T-cell (primary cell): ENCODE measurements at places on chromosomes 3 and 15.

- H3K4me1 ChIP-seq, result no peaks in the 10 kb centered on the region
- H3K4me3 ChIP-seq, result no peak overlapping the region
- no peak overlapping the region for H3K27ac ChIP-seq
- no peak for DNase-seq
- peaks cover 2% of the 10 kb centered on the region for H3K36me3 ChIP-seq
- H3K27me3 ChIP-seq, result no peaks in the 10 kb centered on the region
These were observed 29.0 kb downstream of the GOLM2 start for GRCh38 chr15:44317423-44318058.

DNA sequence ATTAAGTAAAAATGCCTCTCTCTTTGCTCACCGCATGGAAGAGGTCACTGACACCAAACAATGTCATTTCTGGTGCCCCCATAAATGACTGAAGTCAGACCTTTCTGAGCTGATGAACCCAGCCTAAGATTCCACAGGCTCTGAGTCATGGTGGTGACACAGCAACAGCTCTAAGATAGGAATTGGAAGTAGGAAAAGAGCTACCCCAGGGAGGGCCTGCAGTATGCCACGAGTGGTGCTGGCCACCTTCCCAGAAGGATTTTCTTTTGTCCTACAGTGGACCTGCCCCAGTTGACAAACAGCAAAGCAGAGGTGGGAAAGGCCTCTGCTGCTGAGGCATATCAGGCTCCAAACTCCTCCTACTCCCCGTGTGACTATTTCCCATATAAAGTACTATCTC, 208.1 kb downstream of the MINAR1 start:
- no peak overlapping the region for H3K4me3 ChIP-seq
- no peak overlapping the region for H3K27ac ChIP-seq
- no peaks in the 10 kb centered on the region for H3K27me3 ChIP-seq
- no peak for DNase-seq
- no peaks in the 10 kb centered on the region for H3K36me3 ChIP-seq

GRCh38 chr15:100330629-100331215, 11.1 kb downstream of the ADAMTS17 start:
- H3K27me3 ChIP-seq, result no peaks in the 10 kb centered on the region
- no peaks in the 10 kb centered on the region for H3K36me3 ChIP-seq
- peaks cover 71% of the 10 kb centered on the region for H3K4me1 ChIP-seq
- H3K4me3 ChIP-seq, result peak overlapping the region; percentile 38
- peak overlapping the region; percentile 58 for H3K27ac ChIP-seq

- H3K27ac ChIP-seq, result no peak overlapping the region
- H3K27me3 ChIP-seq, result no peaks in the 10 kb centered on the region
- no peak overlapping the region for H3K4me3 ChIP-seq
- DNase-seq, result no peak
These were observed 156.7 kb downstream of the TMCO5A start for GRCh38 chr15:38091078-38091645.

DNA sequence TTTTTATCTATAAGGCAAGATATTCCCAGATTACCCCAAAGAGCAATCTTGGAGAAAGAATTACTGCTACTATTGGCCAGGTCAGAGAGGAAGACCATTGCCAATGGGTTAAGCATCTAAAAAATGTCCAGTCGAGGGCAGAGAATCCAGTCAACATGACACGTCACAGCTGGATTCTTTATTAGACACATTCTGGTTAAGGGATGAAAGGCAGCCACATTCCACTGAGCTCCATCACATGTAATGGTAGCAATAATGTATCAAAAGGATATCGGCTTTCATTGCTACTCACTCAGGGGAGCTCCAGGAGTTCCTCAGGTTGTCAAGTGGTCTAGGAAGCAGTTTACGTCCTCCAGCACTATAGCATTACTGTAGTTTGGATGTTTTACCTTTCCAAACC, 421.1 kb downstream of the PLOD2 start:
- no peaks in the 10 kb centered on the region for H3K27me3 ChIP-seq
- H3K4me1 ChIP-seq, result no peaks in the 10 kb centered on the region
- H3K4me3 ChIP-seq, result no peak overlapping the region
- DNase-seq, result no peak

- no peaks in the 10 kb centered on the region for H3K4me1 ChIP-seq
- no peak overlapping the region for H3K27ac ChIP-seq
These were observed 172.7 kb downstream of the WDR72 start for GRCh38 chr15:53586799-53587198.

- DNase-seq, result no peak
- no peaks in the 10 kb centered on the region for H3K4me1 ChIP-seq
- no peaks in the 10 kb centered on the region for H3K27me3 ChIP-seq
- H3K27ac ChIP-seq, result no peak overlapping the region
- no peak overlapping the region for H3K4me3 ChIP-seq
These were observed 80.5 kb upstream of the SETMAR start for GRCh38 chr3:4222574-4223175.

- peaks cover 22% of the 10 kb centered on the region for H3K27me3 ChIP-seq
- DNase-seq, result no peak
- peaks cover under 1% of the 10 kb centered on the region for H3K4me1 ChIP-seq
- H3K4me3 ChIP-seq, result no peak overlapping the region
- no peaks in the 10 kb centered on the region for H3K36me3 ChIP-seq
- no peak overlapping the region for H3K27ac ChIP-seq
These were observed 10.9 kb downstream of the KBTBD13 start for GRCh38 chr15:65087411-65087810.

GRCh38 chr3:116005404-116005803, 382.1 kb downstream of the GAP43 start:
- no peaks in the 10 kb centered on the region for H3K4me1 ChIP-seq
- H3K4me3 ChIP-seq, result no peak overlapping the region
- no peaks in the 10 kb centered on the region for H3K36me3 ChIP-seq
- no peak for DNase-seq
- H3K27me3 ChIP-seq, result no peaks in the 10 kb centered on the region

DNA sequence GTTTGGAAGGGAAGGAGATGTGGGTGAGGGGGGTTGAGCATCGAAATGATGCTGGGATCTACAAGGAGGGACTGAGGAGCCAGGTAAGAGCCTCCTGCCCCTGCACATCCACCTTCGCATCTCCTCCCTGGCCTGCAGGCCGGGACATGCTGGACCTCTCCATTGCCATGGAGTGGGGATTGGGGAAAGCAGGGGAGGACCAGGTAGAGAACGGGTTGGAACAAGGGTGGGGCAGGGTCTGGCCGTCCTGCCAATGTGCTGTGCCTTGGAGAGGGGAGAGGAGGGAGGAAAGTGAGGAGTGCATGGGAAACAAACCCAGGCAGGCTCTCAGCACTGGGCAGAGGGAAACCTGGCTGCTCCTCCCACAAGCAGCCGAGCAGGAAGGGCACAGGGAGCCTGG, 10.6 kb downstream of the PLA2G4B start:
- H3K4me1 ChIP-seq, result no peaks in the 10 kb centered on the region
- no peak overlapping the region for H3K27ac ChIP-seq
- H3K27me3 ChIP-seq, result no peaks in the 10 kb centered on the region
- H3K36me3 ChIP-seq, result peaks cover 43% of the 10 kb centered on the region
- DNase-seq, result no peak

- peak overlapping the region; percentile 62 for H3K27ac ChIP-seq
- H3K27me3 ChIP-seq, result peaks cover 3% of the 10 kb centered on the region
- peak overlapping the region; percentile 27 for H3K4me3 ChIP-seq
These were observed 95.7 kb downstream of the CPN2 start for GRCh38 chr3:194255252-194256039.

GRCh38 chr3:5568451-5568850, 380.9 kb downstream of the EDEM1 start:
- H3K27ac ChIP-seq, result no peak overlapping the region
- no peaks in the 10 kb centered on the region for H3K36me3 ChIP-seq
- H3K4me3 ChIP-seq, result no peak overlapping the region
- DNase-seq, result no peak

- no peaks in the 10 kb centered on the region for H3K27me3 ChIP-seq
- no peak overlapping the region for H3K27ac ChIP-seq
- H3K4me1 ChIP-seq, result peaks cover 34% of the 10 kb centered on the region
These were observed 71.0 kb downstream of the ATP2B2 start for GRCh38 chr3:10434144-10434937.

DNA sequence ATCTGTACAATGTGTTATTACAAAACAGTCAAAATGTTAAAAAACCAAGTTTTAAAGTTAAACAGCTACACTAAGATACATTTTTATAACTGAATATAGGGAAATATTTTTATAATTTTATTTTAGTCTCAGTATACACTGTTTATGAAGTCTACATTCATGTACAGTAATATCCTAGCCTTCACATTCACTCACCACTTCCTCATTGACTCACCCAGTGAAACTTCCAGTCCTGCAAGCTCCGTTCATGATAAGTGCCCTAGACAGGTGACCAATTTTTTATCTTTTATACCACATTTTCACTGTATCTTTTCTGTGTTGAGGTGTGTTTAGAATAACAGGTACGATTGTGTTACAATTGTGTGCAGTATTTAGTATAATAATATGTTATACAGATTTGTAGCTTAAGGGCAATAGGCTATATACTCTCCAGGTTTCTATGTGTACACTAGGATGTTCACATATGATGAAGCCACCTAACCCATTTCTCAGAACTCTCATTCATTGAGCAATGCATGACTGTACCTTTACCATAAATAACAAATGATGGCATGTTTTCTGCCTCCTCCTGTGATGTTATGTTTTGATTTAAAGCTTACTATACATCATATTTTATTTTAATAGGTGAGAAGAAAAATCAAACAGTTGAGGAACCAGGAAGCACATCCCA, 388.4 kb upstream of the NDN start:
- no peaks in the 10 kb centered on the region for H3K4me1 ChIP-seq
- no peaks in the 10 kb centered on the region for H3K36me3 ChIP-seq
- DNase-seq, result no peak

DNA sequence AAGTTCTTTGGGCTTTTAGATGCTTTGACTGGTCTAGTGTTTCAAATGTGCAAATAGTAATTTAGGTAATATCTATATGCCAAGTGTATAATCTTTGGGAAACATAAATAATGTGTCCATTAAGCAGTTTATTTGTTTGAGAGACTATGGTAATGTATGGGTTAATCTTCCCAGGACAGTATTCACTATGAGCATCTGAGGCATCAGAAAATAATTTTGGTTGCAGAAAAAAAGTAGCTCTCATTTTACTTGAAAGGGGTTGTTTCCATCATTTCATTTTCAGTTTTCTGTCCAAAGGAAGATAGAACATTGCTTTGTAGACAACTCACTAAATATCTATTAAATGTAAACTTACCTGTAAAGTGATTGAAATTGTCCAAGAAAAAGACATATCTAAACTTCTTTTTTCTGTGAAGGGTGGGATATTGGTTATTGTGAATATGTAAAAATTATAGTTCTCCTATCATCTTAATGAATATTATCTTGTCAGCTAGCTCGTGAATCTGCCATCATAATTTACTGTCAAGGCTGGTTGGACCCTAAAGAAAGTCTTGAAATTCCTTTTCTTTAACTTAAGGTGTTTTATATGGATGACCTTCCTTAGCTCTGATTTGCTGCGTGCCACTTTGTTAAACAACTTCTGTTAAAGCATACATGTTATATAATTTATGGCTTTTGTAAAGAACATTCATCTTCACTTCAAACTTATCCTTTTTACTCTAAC, 108.8 kb downstream of the EPHA3 start:
- no peaks in the 10 kb centered on the region for H3K36me3 ChIP-seq
- no peak for DNase-seq
- H3K27me3 ChIP-seq, result no peaks in the 10 kb centered on the region
- H3K4me3 ChIP-seq, result no peak overlapping the region
- no peaks in the 10 kb centered on the region for H3K4me1 ChIP-seq

DNA sequence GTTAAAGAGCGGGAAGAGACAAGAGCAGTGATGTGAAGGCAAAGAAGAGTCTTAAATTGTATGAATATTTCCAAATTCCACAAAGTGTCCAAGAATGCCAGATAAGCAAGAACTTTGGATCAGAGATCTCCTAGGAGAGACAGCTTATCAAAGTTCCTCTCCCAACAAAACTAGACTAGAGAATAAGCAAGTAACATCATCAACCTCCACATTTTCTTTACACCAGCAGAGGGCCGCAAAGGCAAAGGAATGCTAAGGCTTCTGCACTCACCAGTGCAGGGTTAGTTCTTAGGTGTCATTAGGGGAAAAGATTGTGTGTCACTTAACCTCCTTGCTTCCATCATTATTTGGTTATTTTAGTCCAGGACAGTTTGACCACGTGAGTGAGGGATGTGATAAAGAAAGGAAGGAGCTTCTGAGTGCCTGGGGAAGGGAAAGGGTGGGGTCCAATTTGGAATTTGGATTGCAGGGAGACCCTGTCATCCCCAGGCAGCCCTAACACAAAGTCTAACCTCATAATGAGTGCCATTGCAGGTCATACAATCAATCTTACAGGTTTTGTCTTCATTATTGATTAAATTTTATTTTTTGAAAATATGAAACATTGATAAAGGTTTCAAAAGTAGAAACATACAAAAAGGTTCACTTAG, 7.5 kb upstream of the CMTM6 start:
- H3K27ac ChIP-seq, result no peak overlapping the region
- no peak overlapping the region for H3K4me3 ChIP-seq
- DNase-seq, result peak; percentile 62
- H3K27me3 ChIP-seq, result no peaks in the 10 kb centered on the region

GRCh38 chr3:108096532-108097321, 5.9 kb upstream of the CD47 start:
- DNase-seq, result no peak
- no peaks in the 10 kb centered on the region for H3K27me3 ChIP-seq
- no peak overlapping the region for H3K4me3 ChIP-seq
- H3K36me3 ChIP-seq, result no peaks in the 10 kb centered on the region
- peaks cover 47% of the 10 kb centered on the region for H3K4me1 ChIP-seq
- H3K27ac ChIP-seq, result no peak overlapping the region

DNA sequence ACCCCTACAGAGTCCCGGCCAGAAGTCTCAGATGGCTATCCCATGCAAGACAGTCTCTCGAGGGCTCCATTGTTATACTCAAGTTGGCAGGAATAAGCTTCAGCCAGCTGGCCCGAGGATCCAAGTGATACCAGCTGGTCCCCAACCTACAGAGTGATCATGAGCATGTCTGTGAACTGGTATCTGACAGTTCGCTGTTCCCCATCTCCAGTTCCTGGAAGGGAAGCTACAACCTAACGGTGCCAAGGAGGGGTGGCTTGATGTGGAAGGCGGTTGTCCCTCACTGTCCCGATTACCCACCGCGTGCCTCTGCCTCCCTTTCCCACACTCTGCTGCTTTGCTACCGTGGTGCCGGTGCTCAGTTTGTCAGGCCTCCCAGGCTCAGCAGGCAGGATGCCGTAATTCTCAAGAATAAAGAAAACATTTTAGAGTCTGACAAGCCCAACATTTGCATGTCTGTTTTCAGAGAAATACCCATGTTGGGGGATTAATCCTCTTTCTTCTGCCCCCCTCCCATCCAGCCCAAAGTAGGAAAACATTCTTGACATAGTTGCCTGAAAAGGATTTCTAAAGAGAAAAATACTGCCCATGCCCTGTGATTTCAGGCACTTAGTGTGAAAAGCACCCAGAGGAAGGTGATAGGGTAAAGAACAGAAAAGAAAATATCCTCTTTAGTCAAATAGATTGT, 49.4 kb upstream of the HES1 start:
- no peak overlapping the region for H3K27ac ChIP-seq
- no peak for DNase-seq
- H3K4me1 ChIP-seq, result no peaks in the 10 kb centered on the region
- H3K27me3 ChIP-seq, result peaks cover 15% of the 10 kb centered on the region

- H3K4me3 ChIP-seq, result no peak overlapping the region
- H3K27me3 ChIP-seq, result no peaks in the 10 kb centered on the region
- no peaks in the 10 kb centered on the region for H3K36me3 ChIP-seq
- no peaks in the 10 kb centered on the region for H3K4me1 ChIP-seq
- H3K27ac ChIP-seq, result no peak overlapping the region
- DNase-seq, result no peak
These were observed 517.4 kb downstream of the TUSC7 start for GRCh38 chr3:117226932-117227331.
